ENCODE measurements at places on chromosomes 1 and 21.
A peak's percentile ranks its signal among the peaks of the same experiment; 100 is the strongest.

GRCh38 chr21:41418956-41419680, 6.9 kb upstream of the MX1 start:
- no peak for DNase-seq

GRCh38 chr1:59669752-59670312, 144.9 kb upstream of the HOOK1 start:
- DNase-seq = peak; percentile 35

DNA sequence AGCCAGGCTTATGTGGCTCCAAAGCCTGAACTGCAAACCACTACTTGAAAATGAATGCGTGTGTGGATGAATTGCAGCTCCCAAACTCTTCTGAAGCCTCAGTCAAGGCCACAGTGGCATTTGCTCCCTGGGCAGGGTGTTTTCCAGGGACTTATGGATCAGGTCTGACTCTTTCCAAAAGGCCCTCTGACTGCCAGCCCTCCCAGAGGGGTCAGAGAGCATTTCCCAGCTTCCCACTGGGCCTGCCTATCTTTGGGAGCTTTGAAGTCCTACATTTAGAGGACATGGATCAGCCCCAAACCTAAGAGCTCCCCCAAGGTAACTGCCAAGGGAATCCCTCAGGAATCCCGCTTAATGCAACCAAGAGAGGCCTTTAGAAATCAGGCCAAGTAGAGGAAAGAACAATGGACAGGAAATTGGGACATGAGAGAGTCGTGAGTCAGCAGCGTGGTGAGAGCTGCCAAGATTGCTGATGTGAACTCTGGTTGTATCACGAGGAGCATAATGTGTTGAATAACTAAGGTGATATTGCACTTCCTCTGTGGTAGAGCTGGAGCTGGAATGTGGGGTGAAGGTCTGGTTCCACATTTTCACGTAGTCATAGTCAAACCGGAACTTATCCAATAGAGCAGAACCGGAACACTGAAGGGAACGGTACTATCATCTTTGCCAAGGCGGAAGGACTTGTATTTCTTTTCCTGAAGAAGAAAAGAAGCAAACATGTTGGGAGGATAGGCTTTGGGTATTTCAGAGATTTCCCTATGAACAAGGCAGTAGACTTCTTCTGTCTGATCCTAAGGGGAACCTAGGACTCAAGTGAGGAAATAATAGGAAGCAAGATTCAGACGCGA, 99.4 kb upstream of the JUN start:
- peak; percentile 93 for DNase-seq

GRCh38 chr1:201456499-201457309, 12.3 kb downstream of the PHLDA3 start:
- peak; percentile 72 for DNase-seq

GRCh38 chr1:4656533-4657140, 2.2 kb downstream of the AJAP1 start:
- DNase-seq = no peak

All from fibroblast of the conjunctiva (primary cell).